DMS79 treated with DMSO at 0.1 percent for 48 hours (cell line): ENCODE measurements at places on chromosomes 6 and 20.
A peak's percentile ranks its signal among the peaks of the same experiment; 100 is the strongest.

- DNase-seq: no peak
These were observed 433.7 kb upstream of the CHD6 start for GRCh38 chr20:42051921-42052320.

- no peak for DNase-seq
These were observed 45.5 kb downstream of the IRF4 start for GRCh38 chr6:437037-437392.

DNA sequence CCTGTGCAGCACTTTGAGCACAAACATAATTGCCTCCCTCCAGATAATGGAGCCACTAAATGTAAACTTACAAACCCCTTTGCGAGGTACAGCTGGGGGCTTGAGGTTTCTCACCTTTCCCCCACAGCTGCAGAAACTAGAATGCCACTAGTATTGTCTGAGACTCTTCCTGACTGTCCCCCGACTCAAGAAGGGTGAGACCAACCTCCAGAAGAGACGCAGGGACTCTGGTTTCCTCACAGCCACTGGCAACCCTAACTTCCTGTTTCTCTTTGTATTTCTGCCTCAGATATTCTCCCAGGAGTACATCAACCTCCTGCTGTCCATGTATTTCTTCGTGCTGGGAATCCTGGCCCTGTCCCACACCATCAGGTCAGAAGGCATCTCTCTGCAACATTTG, 23.6 kb downstream of the HM13 start:
- no peak for DNase-seq

GRCh38 chr6:110813338-110814101, 1.7 kb downstream of the CDK19 start:
- DNase-seq: peak; percentile 30

GRCh38 chr6:145080651-145081050, 654.7 kb downstream of the EPM2A start:
- DNase-seq: no peak

GRCh38 chr6:32151181-32151862, 417 bp downstream of the PRRT1 start:
- no peak for DNase-seq

GRCh38 chr6:75550544-75551167, 51.0 kb upstream of the SENP6 start:
- no peak for DNase-seq

DNA sequence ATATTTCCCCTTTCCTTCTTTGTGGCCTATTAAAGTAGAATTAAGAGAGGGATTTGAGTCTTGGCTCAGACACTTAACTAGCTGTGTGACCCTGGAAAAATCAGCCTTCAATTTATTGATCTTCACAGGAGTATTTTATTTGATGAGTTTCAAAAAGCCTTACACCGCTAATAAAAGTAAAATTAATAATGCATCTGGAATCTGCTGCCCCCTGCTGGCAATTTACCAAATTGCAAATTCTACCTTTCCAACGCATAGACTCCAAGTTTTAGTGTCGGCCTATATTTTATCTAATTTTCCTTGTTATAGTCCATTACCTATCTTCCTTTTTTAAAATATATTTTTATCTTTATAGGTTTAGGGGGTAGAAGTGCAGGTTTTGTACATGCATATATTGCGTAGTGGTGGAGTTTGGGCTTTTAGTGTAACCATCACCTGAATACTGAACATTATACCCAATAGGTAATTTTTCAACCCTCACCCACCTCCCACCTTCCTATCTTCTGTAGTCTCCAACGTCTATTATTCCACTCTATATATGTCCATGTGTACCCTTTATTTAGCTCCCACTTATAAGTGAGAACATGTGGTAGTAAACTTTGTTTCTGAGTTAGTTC, 46.3 kb downstream of the GOPC start:
- DNase-seq: peak; percentile 52

DNA sequence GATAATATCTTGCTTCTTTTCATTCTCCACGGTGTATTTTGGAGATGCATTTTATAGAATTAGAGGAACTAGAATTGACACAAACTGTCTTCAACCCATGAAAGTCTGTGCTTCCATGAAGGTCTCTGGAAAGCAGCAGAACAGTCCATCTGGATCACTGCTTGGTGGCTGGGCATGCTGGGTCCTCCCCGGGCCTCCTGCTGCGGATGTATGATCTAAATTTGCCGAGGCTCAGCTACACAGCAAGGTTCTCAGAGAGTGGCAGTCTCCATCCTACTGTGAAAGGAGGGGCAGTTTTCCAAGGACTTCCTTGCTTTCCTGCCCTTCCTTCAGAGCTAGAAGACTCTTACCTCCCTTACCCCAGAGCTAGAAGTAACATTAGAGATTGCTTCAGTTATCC, 15.1 kb downstream of the PKIG start:
- DNase-seq: no peak

GRCh38 chr6:81938014-81938856, 185.8 kb upstream of the TENT5A start:
- DNase-seq: no peak

DNA sequence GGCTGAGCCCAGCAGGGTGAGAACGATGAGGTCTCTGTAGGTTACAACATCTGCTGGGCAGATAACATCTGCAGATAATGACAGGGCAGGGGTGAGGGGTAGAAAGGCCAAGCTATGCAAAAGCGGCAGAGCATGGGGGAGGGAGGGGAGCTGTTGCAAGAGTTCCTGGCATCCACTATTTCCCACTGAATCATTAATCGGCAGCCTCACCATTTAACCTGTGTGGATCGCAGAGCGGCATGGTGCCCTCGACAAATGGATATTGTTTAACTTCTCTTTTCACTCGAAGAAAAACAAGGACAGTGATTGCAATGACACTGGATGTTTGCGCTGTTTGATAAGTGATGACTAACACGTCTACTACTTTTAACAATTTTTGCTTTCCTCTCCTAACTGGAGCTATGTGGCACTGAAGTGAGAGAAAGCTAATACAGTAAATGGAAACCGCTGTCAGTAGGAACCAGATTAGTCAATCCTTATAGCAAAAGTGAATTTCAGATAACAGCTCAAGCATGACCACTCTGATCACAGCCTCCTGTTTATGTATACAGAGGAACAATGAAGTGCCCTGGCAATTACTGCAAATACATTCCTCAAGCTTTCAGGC, 381.5 kb downstream of the TFAP2A start:
- DNase-seq: peak; percentile 16

- no peak for DNase-seq
These were observed 24.8 kb upstream of the DYNLRB1 start for GRCh38 chr20:34491226-34491931.

DNA sequence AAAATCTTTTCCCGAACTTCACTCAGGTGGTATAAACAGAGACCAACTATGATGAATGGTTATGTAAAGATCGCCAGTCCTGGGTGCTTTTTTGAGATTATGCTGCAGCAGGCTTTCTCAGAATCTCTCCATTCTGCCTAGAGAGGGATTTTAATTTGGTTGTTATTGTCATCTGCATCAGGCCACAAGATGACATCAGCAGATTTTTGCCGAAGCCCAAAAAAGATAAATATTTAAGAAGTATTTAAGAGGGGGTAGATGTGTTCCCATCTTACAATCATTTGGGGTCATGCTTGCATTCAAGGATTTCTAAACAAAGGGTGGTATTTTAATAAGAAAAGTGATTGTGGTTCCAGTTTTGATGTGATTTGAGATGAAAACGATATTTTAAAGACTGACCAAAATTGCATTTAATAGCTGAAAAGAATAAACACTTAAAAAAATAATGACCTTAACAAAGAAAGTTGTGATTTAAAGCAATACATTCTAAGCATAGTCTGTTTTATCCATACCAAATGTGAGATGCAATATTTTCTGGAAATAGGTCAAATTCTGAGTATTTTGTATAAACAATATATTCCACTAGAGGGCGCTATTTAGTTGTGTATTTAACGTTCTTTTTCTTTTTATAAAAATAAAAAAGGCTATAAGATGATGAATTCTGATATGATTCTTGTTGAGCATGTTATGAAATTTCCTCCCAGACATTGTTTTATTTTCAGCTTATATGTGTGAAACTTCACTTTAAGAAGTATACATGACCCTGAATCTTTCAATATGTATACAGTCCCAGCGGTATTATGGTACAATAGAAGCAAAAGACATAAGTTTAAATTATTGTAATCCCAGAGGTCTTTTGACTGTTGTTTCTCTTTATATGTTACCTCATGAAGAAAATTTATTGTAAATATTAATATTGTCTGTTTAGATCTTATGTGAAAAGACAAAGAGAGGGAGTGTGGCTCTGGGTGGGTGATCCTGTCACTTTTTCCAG, 51.0 kb upstream of the ZFP64 start:
- DNase-seq: peak; percentile 24

- no peak for DNase-seq
These were observed 751.2 kb downstream of the HDGFL1 start for GRCh38 chr6:23320471-23321015.

DNA sequence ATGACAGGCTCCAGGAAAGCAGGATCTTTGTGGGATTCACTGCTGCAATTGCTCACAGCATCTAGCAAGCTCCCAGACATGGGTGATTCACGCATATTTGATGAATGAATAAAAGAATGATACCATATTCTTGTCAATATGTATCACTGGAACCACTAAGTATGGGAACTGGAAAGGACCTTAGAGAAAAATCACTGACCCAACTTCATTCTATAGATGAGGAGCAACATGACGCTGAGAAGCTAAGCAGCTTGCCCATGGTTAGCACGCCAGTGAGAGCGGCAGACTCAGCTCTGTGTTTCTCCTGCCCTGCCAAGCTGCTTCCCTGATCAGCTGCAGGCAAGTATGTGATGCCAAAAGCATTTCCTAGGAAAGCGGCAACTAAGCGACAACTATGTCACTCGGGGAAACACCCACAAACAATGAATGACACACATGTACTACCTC, 66.8 kb downstream of the PPP1R3G start:
- no peak for DNase-seq

DNA sequence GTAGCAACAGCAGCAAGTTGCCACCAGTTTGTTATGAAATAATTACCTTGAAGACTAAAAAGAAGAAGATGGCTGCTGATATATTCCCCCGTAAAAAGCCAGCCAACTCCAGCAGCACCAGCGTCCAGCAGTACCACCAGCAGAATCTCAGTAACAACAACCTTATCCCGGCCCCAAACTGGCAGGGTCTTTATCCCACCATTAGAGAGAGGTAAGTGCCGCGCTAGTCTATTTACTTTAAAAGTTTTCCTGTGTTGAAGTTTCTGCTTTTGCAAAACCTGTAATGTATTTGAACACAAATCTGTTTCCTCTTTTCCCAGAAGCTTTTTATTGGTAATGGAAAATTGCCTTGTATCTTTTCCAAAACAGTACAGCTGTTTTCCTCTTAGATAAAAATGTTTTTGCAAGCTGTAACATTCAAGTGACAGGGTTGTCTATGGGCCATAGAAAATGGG, 725 bp downstream of the BTBD3 start:
- DNase-seq: no peak

- DNase-seq: no peak
These were observed 151.2 kb downstream of the FOXC1 start for GRCh38 chr6:1760876-1761275.

- no peak for DNase-seq
These were observed 53.7 kb upstream of the ZNF217 start for GRCh38 chr20:53647286-53647821.

DNA sequence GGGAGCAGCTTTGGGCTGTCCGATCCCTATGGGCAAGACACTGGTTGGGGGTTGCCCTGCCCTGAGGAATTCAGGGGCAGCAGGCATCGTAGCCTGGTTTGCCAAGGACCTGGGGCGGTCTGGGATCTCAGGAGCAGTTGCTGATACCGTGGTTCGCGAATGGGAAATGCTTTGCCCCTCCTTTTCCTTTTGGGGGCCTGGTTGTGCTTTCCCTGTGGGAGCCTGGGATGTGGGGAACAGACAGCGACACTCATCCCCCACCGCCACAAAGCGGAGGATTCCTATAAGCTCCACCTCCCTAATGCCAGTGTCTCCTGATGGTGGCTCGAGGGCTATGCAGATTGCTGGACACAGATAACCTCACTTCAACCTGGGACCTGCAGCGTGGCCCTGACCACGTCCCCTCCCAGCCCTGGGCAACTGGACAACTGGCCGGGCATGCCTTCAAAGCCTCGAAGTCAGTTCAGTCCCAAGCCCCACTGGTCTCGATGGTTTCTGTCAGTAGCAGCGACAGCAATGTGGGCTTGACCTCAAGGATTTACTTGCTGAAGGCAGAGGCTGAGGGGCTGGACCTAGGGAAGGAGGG, 3.3 kb downstream of the CEBPB start:
- no peak for DNase-seq

- no peak for DNase-seq
These were observed 220.8 kb upstream of the CDH4 start for GRCh38 chr20:61031101-61031830.

GRCh38 chr6:99611148-99611547, 4.5 kb downstream of the PRDM13 start:
- DNase-seq: no peak

DNA sequence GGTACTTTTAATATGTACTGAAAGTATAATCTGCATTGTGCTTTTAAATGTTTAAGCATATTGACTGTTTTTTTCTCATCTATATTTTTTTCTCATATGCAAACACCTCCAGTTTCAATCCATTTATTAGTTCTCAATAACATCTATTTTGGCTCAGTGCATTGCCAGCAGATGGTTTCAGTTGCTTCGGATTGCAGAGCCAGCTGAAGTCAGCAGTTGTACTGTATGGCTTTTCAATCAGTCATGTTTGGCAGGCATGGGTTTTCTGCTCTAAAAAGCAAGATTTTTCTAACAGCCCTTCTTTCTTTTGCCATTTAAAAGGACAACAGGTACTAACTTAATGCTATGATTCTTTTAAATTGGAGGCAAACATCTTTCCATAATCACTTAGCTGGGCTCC, 121.2 kb downstream of the CD109 start:
- DNase-seq: no peak

DNA sequence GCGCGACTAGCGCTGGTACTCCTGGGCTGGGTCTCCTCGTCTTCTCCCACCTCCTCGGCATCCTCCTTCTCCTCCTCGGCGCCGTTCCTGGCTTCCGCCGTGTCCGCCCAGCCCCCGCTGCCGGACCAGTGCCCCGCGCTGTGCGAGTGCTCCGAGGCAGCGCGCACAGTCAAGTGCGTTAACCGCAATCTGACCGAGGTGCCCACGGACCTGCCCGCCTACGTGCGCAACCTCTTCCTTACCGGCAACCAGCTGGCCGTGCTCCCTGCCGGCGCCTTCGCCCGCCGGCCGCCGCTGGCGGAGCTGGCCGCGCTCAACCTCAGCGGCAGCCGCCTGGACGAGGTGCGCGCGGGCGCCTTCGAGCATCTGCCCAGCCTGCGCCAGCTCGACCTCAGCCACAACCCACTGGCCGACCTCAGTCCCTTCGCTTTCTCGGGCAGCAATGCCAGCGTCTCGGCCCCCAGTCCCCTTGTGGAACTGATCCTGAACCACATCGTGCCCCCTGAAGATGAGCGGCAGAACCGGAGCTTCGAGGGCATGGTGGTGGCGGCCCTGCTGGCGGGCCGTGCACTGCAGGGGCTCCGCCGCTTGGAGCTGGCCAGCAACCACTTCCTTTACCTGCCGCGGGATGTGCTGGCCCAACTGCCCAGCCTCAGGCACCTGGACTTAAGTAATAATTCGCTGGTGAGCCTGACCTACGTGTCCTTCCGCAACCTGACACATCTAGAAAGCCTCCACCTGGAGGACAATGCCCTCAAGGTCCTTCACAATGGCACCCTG, 1.6 kb downstream of the TPBG start:
- DNase-seq: peak; percentile 70

GRCh38 chr6:127119102-127120022, 891 bp downstream of the RSPO3 start:
- peak; percentile 37 for DNase-seq
